Chondrocyte (in vitro differentiated cells): ENCODE measurements at places on chromosomes 16 and 17.

DNA sequence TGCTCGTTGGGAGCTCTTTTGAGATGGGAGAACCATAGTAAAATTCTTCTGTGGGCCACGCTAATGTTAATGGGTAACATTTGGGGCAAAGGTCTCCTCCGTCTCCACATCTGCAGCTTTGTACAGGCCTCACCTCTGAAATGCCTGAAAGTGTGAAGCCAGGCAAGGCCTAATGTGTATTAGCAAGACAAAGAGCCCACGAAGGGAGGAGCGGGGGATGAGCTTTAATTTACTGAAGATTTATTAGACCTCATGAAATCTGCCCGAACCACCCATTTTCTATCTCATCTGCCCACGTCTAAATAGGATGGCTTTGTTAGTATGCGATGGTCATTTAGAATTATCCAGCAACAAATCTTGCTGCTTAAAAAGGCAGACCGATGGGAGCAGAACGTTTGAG, 408.9 kb downstream of the PMP22 start:
- no peak for DNase-seq

- DNase-seq = no peak
Measured at GRCh38 chr17:48011405-48012150, 26.0 kb downstream of the COPZ2 start.

DNA sequence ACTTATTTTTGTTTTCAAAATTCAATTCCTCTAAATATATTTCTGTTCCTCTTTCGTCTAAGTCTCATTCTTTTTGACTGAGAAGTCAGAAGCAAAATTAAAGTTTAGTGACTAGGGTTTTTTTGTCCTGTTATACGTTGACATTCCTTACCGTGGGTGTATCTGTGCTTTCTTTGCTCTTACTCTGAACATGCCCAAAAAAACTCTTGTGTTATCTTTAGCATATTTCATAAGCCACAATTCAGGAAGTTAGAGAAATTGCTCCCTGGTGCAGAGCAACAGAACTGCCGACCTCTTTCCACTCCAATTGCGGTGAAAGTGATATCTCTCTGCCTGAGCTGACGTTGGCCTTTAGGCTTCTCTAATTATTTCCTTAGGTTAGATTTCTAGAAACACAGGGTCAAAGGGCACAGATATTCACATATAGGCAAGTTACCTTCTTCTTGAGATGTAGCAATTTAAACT, 65.7 kb downstream of the CENPV start:
- no peak for DNase-seq

DNA sequence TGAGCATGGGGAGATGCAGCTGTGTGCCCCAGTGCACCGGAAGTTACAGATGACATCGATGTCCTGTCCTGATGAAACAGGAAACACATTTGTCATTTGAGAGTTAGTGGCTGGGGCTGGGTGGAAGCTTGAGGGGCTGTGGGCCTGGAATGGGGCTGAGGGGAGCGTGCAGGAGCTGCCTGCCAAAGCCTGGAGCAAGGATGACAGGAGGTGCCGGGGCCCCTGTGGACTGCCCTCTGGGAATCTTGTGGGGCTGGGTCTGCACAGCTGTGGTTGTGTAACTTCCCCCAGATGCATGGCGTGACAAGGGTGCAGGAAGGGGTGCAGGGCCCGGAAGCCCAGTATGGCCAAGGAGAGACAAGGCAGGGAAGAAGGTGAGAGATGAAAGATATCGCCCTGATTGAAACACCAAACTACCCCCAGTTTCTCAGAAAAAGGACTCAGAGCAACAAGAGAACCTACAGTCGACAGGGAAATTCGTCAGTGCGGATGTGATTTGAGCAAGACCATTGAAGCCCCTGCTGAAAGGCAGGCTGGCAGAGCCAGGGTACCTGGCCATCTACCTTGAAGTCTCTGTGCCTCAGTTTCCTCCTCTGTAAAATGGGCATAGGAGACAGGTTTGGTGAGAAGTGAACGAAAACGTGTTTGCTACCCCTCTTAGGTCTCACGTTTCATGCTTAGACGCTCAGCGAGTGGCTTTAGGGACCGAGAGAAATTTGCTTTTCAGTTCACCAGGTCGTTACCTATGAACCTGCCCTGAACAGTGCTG, 8.8 kb downstream of the MMP25 start:
- no peak for DNase-seq

DNA sequence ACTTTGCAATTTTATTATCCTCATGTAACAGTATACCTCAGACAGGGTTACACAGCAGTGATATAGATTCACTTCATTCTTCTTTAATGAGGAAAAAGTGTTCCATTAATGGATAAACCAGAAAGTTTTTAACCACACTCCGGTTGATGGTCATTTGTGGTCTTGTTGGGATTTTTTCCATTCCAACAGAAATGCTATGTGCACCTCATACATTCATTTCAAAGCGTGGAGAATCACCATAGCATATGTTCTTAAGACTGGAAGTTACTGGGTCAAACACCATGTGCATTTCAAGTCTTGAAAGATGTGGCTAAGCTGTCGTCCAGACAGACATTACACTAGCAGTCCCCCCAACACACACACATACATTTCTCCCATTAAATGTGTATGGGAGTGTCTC, 245.8 kb upstream of the CDH5 start:
- no peak for DNase-seq

GRCh38 chr17:49468811-49469385, 26.2 kb upstream of the NGFR start:
- no peak for DNase-seq

GRCh38 chr17:43398724-43399595, at the start of gene ARL4D:
Gene ARL4D, plus strand, starts transcription at chr17:43398993. Its CDS starts 740 bp downstream, at chr17:43399733.
- DNase-seq = no peak

GRCh38 chr16:1877804-1878203, 5.8 kb upstream of the MEIOB start:
- no peak for DNase-seq

GRCh38 chr17:79568661-79569060, 42.2 kb downstream of the RBFOX3 start:
- peak; percentile 59 for DNase-seq

DNA sequence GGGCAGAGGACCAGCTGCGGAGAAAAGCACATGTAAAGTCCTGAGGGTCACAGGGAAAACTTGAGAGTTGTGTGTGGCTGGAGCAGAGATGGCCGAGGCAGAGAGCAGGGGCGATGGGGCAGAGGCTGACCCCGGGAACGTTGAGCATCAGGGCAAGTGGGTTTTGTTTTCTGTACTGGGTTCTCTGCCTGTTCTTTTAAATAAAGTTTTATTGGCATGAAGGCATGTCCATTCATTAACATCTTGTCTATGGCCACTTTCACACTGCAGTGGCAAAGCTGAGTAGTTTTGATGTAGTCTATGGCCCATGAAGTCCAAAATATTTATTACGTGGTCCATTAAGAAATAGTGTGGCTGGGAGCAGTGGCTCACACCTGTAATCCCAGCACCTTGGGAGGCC, 64.4 kb downstream of the ABCC1 start:
- DNase-seq = no peak

GRCh38 chr16:19073344-19073743, 5.9 kb downstream of the COQ7 start:
- DNase-seq = no peak

DNA sequence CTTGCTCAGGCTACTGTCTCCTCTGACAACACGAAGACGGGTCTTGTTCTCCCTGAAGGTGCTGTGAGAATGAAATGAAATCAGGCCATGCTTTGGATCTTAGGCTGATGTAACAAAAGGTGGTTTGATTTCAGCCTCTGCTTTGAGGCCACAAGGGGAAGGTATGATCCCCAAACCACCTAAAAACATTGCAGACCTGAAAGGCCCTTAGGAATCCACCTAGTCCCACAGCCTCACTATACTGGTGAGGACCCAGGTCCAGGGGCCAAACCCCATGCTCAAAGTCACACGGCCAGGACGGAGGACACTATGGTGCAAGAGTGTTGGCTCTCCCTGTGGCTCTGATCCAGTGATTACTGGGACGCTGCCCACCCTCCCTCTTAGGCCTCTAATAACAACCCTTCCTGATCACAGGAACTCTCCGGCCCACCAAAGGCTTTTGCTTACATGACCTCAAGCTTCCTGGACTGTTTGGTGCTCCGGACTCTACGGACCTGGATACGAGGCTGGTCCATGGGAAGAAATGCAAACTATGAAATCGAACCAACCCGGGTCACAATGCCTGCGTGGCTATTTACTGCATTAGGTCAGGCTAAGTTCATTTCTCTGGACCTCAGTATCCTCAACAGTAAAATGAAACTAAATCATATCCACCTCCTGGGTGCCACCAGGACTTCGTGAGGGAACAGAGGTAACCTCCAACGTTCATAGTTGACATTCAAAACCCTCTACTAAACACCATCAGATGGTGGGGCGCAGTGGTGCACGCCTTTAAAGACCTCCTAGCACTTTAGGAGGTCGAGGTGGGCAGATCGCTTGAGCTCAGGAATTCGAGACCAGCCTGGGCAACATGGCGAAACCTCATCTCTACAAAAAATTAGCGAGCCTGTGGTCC, 1.5 kb downstream of the TRIM25 start:
- DNase-seq = no peak

- DNase-seq = no peak
Measured at GRCh38 chr16:65783709-65784474, 582.6 kb upstream of the CDH5 start.

DNA sequence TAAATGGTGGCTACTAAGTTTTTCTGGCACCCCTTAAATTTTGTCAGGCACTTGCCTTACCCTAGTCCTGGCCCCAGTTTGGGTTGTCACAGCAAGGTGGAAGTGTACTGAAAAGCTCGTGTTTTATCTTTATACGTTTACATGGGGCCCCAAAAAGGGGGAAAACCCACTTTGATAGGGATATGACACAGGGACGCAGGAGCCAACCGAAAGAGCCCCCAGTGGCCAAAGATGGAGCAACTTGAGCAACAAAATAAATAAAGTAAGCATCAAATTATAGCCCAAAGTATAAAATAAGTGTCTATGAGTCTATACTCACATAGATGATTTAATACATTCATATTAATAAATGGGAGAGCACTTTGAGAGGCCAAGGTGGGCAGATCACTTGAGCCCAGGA, 5.0 kb upstream of the CETP start:
- no peak for DNase-seq

- DNase-seq = no peak
Measured at GRCh38 chr16:79411357-79411756, 189.2 kb downstream of the MAF start.

DNA sequence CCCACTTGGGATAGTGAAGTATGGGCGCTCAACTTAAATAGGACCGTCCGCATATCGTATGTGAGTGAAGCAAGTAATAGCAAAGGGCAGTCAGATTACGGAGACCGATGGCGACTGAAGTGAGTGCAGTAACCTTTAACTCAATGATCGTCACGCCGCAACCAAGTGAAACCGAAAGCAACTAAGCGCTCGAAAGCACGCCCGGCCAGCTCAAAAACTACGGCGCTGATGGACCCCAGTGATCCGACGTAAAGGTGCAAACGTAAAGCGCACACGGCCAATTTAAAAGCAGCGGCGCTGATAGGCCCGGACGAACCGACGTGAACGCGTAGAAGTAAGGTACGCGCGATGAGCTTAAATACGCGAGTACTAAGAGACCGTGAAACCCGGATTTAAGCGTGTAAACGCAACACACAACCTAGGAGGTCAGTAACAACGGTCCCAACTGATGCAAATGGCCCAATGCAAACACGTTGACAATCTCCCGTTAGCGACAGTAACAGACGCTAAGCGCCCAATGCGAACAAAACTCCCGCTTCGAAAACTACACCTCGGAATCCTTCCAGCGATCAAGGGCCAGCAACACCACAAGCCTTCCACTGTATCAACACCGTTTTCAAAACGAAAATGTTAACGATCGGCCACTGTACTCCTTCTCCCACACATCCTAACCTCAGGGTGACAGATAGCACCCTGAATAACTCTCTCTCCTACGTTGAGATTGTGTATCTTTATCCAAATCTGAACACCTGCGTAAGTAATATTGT, 37.9 kb upstream of the ARL4D start:
- no peak for DNase-seq

GRCh38 chr17:72187556-72187955, 66.7 kb downstream of the SOX9 start:
- no peak for DNase-seq

GRCh38 chr17:33218698-33219601, 74.1 kb downstream of the ASIC2 start:
- no peak for DNase-seq

DNA sequence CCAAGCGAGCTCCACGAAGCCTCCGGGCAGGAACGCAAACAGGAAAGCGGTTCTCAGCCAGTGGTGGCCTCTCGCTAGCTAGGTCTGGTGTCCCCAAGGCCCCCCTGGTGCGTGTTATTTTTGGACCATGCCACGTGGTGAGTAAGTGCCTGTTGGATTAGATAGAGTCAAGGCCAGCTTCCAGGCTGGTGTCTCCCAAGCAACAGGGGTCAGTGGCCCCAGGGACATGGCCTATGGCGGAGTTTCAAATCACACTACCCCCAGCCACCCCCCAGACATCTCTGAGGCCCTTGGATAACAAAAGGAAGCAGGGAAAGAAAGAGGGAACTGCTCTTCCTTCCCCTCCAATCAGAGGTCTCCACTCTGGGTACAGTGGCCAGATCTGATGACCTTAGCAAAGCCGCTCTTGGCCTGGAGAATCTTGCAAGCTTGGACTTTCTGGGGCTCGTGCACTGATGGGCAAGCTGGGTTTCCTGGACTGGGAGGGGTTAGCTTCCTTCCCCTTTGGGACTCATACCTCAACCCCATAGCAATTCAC, 58.2 kb downstream of the MAF start:
- DNase-seq = no peak

GRCh38 chr17:72506773-72507172, 386.0 kb downstream of the SOX9 start:
- DNase-seq = no peak

- no peak for DNase-seq
Measured at GRCh38 chr17:72387969-72388368, 267.1 kb downstream of the SOX9 start.

- DNase-seq = no peak
Measured at GRCh38 chr17:77719806-77720205, 238.7 kb upstream of the TNRC6C start.

GRCh38 chr17:78012428-78012827, 53.9 kb downstream of the TNRC6C start:
- DNase-seq = no peak

GRCh38 chr17:41446806-41447205, 6.0 kb upstream of the KRT38 start:
- DNase-seq = no peak

DNA sequence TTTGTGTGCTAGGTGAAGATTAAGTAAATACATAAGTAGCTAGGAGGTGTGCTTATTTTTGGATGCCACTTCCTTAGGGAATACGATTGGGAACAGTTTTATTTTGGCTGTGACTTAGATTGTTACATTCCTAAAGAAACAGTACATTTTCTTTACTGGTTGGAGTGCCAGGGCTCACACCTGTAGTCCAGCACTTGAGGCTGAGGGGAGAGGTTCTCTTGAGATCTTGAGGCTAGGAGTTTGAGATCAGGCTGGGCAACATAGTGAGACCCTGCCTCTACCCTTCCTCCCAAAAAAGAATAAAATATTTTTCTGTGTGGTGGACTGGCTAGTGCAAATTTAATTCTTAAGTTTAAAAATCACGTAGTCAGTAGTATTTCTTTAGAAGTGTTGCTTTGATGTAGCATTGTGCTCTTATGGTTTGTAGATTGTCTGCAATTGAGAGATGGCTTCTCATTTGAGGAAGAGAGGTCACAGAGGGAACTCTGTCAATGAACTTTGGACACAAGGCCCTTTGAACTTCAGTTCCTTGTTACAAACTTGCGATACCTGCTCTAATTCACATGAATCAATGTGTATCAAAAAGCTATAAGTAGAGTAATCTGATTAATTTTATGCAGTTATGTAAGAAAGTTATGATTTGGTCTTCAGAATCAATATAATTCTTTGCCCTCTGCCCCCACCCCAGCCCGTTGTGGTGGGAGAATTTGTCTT, 7.1 kb downstream of the HAPSTR1 start:
- DNase-seq = no peak
